ENCODE measurements at places on chromosomes 4 and X.
A peak's percentile ranks its signal among the peaks of the same experiment; 100 is the strongest.

- DNase-seq = no peak
Measured at GRCh38 chrX:44447214-44447613, 95.4 kb downstream of the FUNDC1 start.

DNA sequence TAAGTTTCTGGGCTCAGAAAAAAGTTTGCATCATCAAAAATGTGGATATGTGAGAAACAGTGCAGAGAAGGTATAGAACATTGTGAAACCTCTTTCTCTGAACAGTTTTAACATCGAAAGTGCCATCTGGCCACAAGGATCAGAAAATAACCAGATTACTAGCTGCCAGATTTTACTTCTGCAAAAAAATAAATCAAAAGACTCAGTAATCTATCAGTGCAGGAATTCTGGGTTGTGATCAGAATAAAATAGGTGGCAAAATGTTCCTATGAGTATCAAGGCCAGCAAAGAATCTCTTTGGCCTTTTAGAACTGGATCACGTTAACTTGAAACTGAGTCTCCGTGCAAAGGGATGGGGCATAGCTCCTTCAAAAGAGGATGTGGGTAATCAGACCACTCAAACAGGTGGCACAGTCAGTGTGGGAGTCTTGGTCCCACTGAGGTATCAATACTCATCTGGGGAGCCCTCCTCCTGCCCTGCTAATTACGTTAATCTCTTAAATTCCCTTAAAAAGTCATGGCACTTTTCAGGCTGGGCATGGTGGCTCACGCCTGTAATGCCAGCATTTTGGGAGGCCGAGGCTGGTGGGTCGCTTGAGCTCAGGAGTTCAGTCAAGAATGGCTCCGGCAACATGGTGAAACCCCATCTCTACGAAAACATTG is 26.7 kb upstream of the RBM47 start:
- no peak for DNase-seq

GRCh38 chr4:183249854-183250253 is 70.2 kb downstream of the CLDN22 start:
- peak; percentile 17 for DNase-seq

GRCh38 chrX:46959101-46959500 is 46.9 kb downstream of the JADE3 start:
- no peak for DNase-seq

DNA sequence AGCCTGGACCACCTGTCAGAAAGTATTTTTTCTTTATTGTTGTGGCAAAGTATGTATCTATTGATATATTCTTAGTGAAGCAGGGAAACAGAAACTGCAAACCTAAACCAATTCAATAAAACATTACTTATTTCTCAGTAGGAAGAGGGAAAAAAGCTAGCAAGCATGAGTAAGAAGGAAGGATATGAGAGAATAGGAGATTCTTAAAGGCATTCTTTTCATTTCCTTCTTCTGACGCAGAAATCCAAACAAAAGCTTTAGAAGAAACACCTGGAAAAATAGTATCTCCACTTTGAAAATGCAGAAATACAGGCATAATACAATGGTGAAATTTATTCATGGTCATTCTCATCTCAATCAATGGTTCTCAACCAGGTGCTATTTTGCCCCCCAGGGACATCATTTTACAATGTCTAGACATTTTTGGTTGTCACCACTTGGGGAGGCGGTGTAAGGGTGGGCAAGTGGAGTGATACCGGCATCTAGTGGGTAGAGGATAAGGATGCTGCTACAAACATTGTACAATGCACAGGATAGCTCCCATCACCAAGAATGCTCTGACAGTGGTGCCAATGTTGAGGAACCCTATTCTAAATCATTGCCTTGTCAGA is 21.7 kb upstream of the ATXN3L start:
- DNase-seq = no peak

GRCh38 chrX:39475372-39475771 is 622.4 kb downstream of the BCOR start:
- DNase-seq = no peak

- DNase-seq = no peak
Measured at GRCh38 chr4:72975488-72975784, 94.1 kb downstream of the COX18 start.

DNA sequence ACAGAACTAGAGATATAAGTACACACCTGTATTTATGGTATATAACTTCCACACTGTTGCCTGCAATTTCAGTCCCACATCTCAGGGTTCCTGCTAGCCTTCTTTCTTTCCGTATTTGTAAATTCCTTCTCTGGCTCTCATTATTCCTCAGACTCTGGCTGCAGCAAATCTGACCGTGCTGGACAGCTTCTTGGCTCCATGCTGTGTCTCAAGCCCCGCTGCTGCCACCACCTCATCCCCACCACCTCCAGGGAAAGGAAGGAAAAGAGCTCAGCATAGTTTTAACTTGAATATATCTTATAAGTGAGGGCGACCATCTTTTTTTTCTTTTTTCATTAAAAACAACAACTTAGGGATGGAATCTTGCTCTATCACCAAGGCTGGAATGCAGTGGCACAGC is 155.6 kb upstream of the CXCL13 start:
- DNase-seq = no peak

DNA sequence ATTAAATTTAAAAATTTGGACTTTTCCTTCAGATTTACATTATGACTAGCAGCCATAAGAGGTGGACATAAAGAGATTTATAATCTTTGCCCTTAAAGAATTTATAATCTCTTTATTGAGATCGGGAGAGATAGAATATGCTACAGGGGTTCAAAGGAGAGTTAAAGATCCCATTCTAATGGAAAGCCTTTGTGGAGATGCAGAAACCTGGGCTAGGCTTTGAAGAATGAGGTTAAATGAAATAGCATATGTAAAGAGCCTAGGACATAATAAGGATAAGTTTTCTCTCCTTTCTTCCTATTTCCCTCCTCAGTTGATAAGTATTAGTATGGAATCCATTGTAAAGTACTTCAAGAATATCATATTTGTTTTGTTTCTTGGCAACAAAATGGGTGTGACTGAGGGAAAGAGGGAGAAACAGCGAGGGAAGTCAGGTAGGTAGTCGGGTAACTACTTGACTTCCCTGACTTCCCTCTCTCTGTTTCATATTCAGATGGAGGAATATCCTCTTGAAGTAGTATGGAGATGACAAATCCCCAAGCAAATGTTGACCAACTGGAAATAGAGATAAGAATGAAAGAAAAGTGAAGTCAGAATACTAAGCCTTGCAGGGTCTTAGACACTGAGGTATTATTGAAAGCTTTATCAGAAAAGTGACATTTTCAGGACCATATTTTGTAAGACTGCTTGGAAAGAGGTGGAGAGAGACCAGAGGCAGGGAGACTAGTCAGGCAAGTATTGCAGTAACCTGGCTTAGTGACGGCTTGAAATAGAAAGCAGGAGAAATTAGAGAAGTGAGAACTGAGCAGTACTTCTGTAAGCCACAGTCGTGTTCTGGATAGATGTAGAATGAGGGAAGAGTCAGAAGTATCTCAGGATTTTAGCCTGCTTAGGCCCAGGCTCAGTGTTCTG is 82.9 kb downstream of the PDLIM5 start:
- DNase-seq = peak; percentile 28

DNA sequence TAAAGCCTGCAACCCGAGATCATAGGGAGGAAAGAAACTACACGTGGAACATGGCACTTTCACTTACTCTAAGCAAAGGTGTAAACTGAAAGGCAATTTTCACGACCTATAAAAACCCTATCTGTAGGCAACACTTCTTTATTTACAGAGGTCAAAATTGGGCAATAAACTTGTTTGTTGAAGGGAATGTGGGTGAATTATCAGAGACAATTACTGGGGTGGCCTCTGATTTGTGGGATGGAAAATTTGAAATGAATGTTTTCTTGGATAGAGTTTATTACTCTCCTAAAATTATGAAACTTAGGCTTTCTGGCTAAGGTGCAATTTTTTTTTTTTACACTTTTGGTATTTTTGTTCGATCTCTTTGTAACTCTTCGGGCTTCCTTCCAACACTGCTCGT is 734.1 kb upstream of the TENM3 start:
- no peak for DNase-seq

DNA sequence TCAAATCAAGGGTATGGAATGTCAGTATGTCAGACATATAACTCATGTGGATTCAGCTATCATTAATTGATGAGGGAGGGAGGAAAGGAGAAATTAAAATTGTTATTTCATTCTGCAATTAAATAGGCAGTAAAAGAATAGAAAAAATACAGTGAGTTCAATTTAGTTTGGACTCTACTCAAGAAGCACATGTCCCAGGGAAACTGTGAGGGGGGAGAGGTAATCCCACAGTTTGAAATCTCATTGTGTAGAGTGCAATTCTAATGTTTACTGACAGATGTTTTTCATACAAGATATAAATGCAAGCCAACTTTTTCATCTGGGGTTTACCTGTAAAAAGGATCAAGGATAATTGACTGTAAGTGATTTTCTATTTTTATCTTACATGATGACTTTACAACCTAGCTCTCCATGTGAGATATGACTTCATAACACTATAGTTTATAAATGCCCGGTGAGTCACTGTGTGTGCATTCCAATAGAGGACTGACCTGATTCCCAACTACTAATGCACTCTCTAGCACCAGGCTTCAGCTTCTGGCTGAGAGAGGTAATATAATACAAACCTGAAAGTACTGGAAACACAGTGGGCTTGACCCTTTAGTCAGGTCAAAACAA is 35.2 kb upstream of the SCD5 start:
- no peak for DNase-seq

- no peak for DNase-seq
Measured at GRCh38 chr4:581753-582361, 5.8 kb upstream of the TMEM271 start.

DNA sequence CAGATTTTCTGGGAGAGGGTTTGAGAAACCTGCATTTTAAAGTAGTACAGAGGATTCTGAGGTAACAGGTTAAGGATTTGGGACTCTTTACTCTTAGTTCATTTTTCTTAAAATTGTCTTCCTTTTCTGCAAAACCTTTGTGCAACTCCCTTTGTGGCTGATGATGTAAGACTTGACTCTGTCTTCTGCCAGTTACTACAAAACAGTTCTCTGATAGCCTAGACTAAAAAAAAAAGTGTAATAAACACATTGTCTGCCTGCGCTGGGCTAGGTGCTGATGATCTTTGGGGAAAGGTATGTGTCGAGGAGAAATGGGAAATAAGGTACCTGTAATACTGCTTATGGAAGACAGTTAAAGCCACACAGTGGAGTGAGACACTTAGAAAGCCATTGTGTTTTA is 28.7 kb downstream of the IL13RA1 start:
- no peak for DNase-seq

DNA sequence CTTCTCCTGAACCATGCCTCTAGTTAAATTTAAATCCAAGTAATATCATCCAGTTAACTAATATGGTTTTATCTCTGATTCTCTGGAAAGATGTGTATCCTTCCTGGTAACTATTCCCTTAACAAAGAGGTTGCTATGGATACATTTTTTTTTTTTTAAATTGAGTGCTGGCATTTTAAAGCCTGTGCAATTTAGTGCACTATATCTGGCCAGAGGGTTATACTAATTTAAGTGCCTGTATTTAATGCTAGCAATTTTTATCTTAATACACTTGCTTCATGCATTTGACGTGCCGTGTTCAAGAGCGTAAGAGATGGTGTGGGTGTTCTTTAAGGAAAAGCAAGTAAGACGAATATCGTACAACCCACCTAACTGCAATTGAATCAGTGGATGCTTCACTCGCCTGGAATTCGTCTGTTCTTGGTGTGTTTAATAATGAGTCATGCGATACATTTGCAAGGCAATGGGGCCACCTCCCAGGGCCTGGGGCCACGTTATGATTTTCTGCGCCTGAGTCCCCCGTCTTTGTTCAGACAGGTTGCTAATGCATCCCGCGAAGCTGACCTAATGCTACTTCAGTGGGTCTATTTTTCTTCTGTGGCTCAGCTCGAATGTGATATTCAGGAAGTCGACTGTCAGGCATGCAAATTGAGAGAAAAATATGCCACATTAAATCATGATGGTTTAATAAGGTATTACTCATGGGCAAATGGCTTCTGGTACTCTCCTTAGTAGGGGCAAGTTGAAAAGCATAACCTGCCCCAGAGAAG is 14.2 kb upstream of the MID1 start:
- DNase-seq = no peak

GRCh38 chr4:102610007-102610406 is 108.8 kb downstream of the NFKB1 start:
- no peak for DNase-seq

DNA sequence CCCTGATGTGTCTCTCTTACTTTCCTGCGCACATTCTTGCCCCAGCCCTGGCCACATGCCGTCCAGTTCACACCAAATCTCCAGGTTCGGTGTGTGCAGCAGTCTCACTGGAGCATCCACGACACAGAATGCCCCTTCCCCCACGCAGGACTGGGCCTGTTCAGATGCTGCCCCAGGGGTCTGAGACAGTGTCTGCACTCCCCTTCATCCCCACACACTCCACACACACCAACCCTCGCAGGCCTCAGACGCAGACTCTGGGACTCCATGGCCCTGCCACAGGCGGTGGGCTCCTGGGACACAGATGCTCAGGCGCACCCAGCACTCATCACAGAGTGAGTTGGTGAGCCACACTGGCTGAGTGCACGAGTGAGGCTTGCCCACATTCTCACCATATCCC is 83.9 kb downstream of the AFAP1 start:
- DNase-seq = no peak

DNA sequence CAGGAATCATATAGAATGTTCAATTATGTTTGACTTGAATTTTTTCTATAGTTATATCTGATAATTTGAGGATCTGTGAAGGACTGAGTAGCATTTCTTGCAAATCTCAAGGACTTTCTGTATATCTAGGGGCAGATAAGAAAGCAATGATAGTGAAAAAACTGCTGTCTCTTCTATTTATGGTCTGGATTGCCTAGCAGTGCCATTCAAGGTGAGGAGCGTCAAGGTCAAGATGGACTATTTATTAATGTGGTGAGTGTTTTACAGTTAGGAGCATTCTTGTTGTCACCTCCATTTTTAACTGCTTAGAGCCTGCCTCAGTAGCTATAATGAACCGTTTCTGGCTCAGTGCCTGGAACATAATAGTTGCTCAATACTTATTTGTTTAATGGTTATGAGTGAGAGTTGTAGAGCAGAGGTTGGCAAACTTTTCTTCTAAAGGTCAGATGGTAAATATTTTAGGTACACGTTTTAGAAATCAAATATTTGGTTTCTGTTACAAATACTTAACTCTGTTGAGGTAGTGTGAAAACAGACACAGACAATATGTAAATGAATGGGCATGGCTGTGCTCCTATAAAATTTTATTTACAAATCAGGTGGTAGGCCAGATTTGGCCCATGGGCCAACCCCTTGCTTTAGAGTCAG is 523.2 kb upstream of the IGFBP7 start:
- DNase-seq = no peak

DNA sequence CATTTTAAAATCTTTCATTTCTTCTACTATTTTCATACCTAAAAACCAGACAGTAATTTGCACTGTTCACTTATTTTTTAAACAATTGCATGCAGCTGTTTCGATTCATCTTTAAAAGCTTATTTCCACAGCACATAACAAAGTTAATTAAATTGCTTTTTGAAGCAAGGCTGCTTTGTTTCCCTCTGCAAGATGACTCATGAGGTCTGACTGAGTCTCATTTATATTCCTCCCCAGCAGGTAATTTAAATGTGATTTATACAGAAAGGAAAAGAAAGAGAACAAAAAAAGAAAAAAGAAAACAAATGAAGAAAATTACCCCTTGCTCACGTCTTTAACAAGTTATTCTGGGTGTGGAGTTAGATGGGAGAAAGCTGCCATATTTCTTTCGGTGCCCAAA is 22.8 kb downstream of the VMA21 start:
- no peak for DNase-seq

- DNase-seq = no peak
Measured at GRCh38 chr4:114264877-114265291, 285.4 kb upstream of the ARSJ start.
